Lower lobe of right lung (tissue), 2 donors: ENCODE measurements at places on chromosomes 2 and 18.

- H3K4me1 ChIP-seq = no peaks in the 10 kb centered on the region
- H3K27ac ChIP-seq = no peak overlapping the region
- H3K27me3 ChIP-seq = no peaks in the 10 kb centered on the region
These were observed 19.5 kb downstream of the SLC25A52 start for GRCh38 chr18:31741097-31741735.

DNA sequence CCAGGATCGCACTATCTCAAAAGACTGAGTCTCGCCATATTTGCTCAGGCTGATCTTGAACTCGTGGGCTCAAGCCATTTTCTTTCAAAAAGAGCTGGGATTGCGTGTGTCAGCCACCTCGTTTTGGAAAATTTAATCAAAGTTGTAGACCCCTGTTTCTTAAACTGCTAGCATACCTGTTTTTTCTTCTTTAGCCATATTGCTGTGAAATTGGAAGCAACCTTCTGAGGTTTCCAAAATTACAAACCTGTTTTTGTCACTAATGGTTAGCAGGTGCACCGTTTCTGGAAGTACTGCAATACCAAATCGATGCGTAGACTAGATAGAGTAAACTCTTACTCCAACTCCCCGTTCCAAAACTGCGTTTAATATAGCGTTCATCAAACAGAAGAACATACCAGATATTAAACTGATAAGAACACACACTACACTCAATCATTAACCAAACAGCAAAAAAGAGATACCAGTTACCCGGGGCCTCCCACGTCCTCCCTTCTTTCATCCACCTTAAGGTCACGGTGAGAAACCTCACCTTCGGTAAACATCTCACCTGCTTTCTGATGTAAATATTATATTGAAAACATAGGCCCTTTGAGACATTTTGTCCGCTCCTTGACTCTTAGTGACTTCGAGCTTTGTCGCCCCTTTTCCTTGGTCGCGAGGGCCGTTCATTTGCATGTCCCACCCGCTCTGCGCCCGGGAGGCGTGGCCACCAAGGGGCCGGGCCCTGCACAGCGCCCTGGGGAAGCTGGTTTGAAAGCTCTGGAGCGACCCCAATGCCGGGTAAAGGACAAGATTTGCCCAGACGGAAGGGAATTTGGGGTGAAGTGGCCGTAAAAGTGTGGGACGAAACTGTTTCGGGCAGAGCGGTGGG is at the start of gene RNU2-63P:
Gene RNU2-63P (minus strand): TSS at position 462 of the 874 bp plus-strand sequence.
- no peaks in the 10 kb centered on the region for H3K36me3 ChIP-seq
- peak; percentile 76 for DNase-seq
- H3K27ac ChIP-seq = peak within 1 kb of the TSS; percentile 84
- H3K27me3 ChIP-seq = no peaks in the 10 kb centered on the region
- H3K4me1 ChIP-seq = no peaks in the 10 kb centered on the region

GRCh38 chr2:176473177-176473576 is 203.9 kb downstream of the MTX2 start:
- no peaks in the 10 kb centered on the region for H3K27me3 ChIP-seq
- H3K4me1 ChIP-seq = peaks cover 12% of the 10 kb centered on the region
- no peak overlapping the region for H3K27ac ChIP-seq

- no peak overlapping the region for H3K27ac ChIP-seq
These were observed 59.2 kb upstream of the FZD7 start for GRCh38 chr2:201974171-201975100.

GRCh38 chr2:230916218-230916617 is 8.8 kb downstream of the GPR55 start:
- no peak overlapping the region for H3K27ac ChIP-seq
- no peaks in the 10 kb centered on the region for H3K36me3 ChIP-seq
- no peaks in the 10 kb centered on the region for H3K27me3 ChIP-seq

- H3K27me3 ChIP-seq = no peaks in the 10 kb centered on the region
- peaks cover 16% of the 10 kb centered on the region for H3K4me1 ChIP-seq
- no peaks in the 10 kb centered on the region for H3K36me3 ChIP-seq
- H3K27ac ChIP-seq = peak overlapping the region; percentile 59
These were observed 30.6 kb downstream of the SOWAHC start for GRCh38 chr2:109644571-109645275.

DNA sequence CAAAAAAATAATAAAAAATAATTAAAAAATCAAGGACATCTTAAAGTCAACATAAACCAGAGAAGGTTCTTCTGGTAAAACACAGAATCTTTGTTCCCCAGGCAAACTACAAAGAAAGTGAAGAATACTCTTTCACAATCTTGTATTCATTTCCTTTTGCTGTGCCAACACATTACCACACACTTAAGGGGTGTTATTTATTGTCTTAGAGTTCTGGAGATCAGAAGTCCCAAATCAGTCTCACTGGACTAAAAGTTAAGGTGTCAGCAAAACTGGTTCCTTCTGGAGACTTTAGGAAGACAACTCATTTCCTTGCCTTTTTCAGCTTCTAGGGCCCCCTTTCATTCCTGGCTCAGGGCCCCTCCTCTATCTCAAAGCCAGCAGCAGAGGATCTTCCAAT is 12.2 kb upstream of the CAB39 start:
- H3K36me3 ChIP-seq = no peaks in the 10 kb centered on the region
- no peak overlapping the region for H3K4me3 ChIP-seq
- no peak for DNase-seq
- no peak overlapping the region for H3K27ac ChIP-seq

DNA sequence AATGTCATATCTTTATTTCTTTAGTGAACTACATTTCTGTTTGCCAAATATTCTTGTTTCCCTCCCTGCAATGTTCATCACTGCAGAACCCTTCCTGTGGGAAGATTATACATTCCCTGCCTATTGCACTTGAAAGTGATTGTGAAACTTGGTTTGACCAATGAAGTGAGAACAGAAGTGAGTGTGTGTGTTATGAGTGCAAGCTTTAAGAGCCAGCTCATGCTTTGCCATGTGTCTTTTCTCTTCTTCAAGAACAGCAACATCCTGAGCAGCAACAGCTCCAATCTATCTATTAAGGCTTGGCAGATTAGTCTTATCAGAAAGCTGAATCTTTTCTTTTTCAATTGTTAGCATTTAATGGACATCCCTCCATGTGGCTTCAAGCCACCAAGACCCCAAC is 42.0 kb upstream of the UBE2E3 start:
- H3K27me3 ChIP-seq = no peaks in the 10 kb centered on the region
- no peak for DNase-seq
- no peak overlapping the region for H3K27ac ChIP-seq
- H3K4me3 ChIP-seq = no peak overlapping the region
- H3K4me1 ChIP-seq = no peaks in the 10 kb centered on the region
- no peaks in the 10 kb centered on the region for H3K36me3 ChIP-seq

- no peak overlapping the region for H3K27ac ChIP-seq
- H3K4me3 ChIP-seq = no peak overlapping the region
- no peaks in the 10 kb centered on the region for H3K27me3 ChIP-seq
- no peak for DNase-seq
- peaks cover 6% of the 10 kb centered on the region for H3K4me1 ChIP-seq
These were observed 85.1 kb downstream of the CHN1 start for GRCh38 chr2:174919947-174920595.

- no peak overlapping the region for H3K27ac ChIP-seq
- H3K4me1 ChIP-seq = no peaks in the 10 kb centered on the region
- H3K4me3 ChIP-seq = no peak overlapping the region
- DNase-seq = no peak
- H3K27me3 ChIP-seq = no peaks in the 10 kb centered on the region
- H3K36me3 ChIP-seq = no peaks in the 10 kb centered on the region
These were observed 6.7 kb downstream of the MYO7B start for GRCh38 chr2:127542231-127542630.

DNA sequence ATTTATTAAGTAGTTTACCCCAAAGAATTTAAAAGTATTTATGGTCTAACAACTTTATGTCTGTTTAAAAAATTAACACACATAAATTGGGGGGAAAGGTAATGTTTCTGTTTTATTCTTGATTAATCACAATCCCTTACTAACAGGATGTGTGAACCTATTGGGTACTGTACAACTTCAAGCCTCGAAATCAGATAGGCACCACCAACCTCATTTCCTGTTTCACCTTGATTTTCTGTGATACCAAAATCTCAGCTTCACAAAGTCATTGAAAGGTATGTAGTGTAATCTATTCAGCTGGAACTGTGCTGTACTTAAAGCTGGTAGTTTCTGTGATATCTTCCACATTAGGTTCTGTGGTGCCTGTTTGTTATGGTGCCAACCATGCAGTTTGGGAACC is 4.0 kb downstream of the RNMT start:
- H3K36me3 ChIP-seq = peaks cover 35% of the 10 kb centered on the region
- peaks cover 12% of the 10 kb centered on the region for H3K4me1 ChIP-seq
- no peak overlapping the region for H3K27ac ChIP-seq
- no peaks in the 10 kb centered on the region for H3K27me3 ChIP-seq
- no peak for DNase-seq

DNA sequence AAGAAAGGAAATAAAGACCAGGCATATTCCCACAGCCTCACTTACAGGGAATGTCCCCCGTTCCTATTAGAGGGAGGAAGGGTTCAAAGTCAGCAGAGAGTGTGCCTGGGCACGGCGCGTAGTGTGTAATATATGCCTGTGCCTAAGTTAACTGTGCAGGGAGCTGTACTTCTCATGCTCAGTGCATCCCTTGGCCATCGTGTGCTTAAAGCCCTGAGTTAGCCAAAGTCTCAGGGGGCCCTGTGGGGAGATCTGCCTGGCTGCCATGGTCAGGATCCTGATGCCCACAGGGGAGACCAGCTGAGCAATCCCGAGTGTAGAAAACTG is 48.4 kb downstream of the TEX51 start:
- no peak overlapping the region for H3K27ac ChIP-seq
- no peak for DNase-seq
- H3K4me3 ChIP-seq = no peak overlapping the region
- H3K27me3 ChIP-seq = no peaks in the 10 kb centered on the region
- no peaks in the 10 kb centered on the region for H3K4me1 ChIP-seq

DNA sequence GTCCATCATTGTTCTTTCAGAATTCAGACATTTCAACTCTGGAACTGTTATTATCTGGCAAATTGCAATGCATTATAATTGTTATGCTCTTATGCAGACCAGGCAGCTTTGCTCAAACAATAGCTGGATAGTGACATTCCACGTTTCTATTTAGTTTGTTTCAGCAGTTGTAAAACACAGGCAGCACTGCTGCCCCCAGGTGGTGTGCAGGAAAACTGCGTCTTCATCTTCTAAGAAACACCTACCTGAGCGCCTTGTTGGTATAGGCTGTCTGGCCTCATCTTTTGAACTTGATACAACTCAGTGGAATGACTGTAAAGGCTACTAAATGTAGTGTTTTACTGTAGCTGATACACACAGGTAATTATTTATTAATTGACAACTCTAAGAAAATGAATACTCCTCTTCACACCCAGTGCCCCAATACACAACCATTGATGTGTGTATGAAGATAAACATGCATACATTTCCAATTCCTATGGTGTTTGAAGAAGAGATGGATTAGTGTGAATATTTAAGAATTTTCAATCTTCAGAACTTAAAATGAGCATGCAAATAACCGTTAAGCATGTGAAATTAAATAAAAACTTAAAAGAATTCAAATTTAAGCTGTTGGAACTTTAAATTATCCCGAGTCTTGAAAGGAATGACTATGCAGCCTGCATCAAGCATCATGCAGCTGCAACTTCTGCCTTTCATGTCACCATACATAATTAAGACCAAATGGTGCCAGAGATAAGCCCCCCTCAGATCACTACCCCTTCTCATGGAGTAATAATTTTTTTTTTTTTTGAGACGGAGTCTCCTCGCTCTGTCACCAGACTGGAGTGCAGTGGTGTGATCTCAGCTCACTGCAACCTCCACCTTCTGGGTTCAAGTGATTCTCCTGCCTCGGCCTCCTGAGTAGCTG is 85.6 kb downstream of the CD8B2 start:
- H3K36me3 ChIP-seq = no peaks in the 10 kb centered on the region
- DNase-seq = no peak
- no peaks in the 10 kb centered on the region for H3K27me3 ChIP-seq
- H3K27ac ChIP-seq = no peak overlapping the region
- no peak overlapping the region for H3K4me3 ChIP-seq

GRCh38 chr2:189835855-189836558 is 51.8 kb downstream of the PMS1 start:
- H3K36me3 ChIP-seq = no peaks in the 10 kb centered on the region
- no peaks in the 10 kb centered on the region for H3K27me3 ChIP-seq
- DNase-seq = no peak
- no peak overlapping the region for H3K27ac ChIP-seq
- no peak overlapping the region for H3K4me3 ChIP-seq

DNA sequence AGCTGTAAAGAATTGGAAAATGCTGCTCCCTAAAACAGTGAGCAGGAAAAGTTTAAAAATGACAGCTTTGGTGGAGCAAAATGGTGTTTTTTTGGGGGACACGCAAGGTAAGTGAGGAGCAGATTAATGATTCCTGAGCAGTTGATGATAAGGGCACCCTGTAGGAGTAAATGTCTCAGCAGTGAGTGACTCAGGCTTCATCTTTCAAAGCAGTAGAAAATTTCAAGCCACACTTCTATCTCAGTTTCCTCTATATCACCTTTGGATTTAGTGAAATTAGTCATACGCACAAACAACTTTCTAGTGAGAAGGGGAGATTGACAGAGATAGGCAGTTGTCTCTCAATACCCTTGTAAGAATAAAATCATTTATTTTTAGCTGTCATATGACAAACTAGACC is 709.0 kb upstream of the FAM98A start:
- no peak overlapping the region for H3K27ac ChIP-seq
- no peak for DNase-seq
- H3K27me3 ChIP-seq = no peaks in the 10 kb centered on the region
- no peaks in the 10 kb centered on the region for H3K36me3 ChIP-seq
- no peak overlapping the region for H3K4me3 ChIP-seq

DNA sequence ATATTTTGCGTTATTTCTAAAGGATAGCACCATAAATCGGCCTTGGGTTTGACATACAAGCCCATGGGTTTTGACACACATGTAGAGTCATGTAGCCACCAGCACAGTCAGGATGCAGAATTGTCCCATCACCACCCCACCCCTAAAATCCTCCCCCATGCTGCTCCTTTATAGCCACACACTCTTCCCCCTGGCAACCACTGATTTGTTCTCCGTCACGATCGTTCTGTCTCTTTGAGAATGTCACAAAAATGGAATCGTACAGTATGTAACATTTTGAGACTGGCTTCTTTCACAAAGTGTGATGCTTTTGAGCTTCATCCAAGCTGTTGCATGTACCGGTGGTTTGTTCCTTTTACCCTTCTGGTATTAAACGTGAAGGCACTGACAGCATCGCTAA is 39.1 kb downstream of the CRACDL start:
- DNase-seq = no peak
- no peak overlapping the region for H3K4me3 ChIP-seq
- H3K36me3 ChIP-seq = no peaks in the 10 kb centered on the region
- H3K4me1 ChIP-seq = no peaks in the 10 kb centered on the region
- H3K27ac ChIP-seq = no peak overlapping the region

- no peak for DNase-seq
- no peaks in the 10 kb centered on the region for H3K36me3 ChIP-seq
- no peak overlapping the region for H3K4me3 ChIP-seq
These were observed 21.3 kb downstream of the MAPRE3 start for GRCh38 chr2:26991717-26992116.
